CD4-positive, alpha-beta T cell treated with Interleukin-6 at 100 ng/mL for 8 hours (primary cell): ENCODE measurements at places on chromosomes 1 and 21.
A peak's percentile ranks its signal among the peaks of the same experiment; 100 is the strongest.

GRCh38 chr1:44222397-44223186 is 9.3 kb downstream of the DMAP1 start:
- DNase-seq = no peak

DNA sequence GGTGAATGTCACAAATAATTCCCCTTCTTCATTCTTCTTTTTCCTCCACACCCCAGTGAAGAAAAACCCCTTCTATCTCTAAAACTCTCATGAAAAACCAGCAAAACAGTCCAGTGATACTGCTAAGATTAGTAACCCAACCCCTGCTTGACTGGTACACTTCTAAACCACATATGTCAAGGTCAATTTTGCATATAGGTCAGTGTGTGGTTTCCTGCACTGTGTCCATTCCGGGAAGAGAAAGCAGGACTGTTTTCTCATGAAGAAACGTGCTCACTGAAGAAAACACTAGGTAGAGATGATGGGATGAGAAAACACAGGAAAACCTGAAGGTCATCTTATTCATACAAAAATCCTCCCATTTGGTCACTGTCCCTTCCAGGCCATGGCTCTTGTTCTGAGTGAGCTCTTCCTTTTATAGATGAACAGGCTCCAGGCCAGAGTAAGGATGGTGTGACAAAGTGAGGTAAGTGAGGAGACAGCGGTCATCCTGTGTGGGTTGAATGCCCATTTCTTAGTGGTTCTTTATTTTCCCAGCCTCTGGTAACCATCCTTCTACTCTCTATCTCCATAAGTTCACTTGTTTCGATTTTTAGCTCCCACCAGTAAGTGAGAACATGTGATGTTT is 122.7 kb downstream of the FASLG start:
- no peak for DNase-seq

DNA sequence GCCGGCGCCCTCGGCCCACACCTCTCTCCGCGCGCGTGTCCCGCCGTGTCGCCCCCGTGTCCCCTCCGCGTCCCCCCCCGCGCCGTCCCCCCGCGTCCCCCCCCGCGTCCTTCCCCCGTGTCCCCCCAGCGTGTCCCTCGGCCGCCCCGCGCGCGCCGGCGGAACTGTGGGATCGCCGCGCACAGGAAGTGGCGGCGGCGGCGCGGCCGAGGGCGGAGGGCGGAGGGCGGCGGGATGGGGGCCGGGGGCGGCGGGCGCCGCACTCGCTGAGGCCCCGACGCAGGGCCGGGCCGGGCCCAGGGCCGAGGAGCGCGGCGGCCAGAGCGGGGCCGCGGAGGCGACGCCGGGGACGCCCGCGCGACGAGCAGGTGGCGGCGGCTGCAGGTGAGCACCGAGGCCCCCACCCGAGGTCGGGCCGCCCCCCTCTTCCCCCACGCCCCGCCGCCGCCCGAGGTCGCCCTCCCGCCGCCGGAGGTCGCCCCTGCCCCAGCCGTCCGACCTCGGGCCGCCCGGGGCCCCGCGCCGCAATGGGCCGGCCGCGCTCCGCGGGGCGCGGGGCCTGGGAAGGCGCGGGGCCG is at the start of gene AGPAT3:
Gene AGPAT3 (plus strand): TSS at position 262 of the 578 bp plus-strand sequence. CDS start 94,459 bp downstream, outside the sequence.
- peak; percentile 31 for DNase-seq

- DNase-seq = no peak
These were observed 76.4 kb downstream of the GDAP2 start for GRCh38 chr1:117852853-117853553.

GRCh38 chr1:7885513-7886404 is 32.9 kb upstream of the UTS2 start:
- no peak for DNase-seq

GRCh38 chr1:8674912-8675311 is 142.5 kb downstream of the RERE start:
- no peak for DNase-seq

DNA sequence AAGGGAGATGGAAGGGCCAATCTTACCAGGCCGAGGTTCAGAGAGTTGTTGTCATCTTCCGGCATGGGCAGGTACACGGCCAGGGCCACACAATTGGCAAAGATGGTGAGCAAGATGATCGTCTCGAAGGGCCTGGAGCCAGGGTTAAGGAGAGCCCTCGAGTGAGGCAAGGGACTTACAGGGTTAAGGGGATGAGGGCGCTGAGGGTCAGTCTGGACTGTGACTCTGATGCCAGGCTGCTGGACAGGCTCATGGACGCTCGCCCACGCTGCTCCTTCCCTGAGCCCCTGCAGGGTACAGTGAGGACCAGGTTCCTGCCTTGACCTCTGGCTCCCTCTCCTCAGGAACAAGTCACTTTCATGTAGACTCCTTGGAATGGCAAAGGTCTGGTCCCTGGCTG is 2.1 kb downstream of the CACNA1S start:
- no peak for DNase-seq

DNA sequence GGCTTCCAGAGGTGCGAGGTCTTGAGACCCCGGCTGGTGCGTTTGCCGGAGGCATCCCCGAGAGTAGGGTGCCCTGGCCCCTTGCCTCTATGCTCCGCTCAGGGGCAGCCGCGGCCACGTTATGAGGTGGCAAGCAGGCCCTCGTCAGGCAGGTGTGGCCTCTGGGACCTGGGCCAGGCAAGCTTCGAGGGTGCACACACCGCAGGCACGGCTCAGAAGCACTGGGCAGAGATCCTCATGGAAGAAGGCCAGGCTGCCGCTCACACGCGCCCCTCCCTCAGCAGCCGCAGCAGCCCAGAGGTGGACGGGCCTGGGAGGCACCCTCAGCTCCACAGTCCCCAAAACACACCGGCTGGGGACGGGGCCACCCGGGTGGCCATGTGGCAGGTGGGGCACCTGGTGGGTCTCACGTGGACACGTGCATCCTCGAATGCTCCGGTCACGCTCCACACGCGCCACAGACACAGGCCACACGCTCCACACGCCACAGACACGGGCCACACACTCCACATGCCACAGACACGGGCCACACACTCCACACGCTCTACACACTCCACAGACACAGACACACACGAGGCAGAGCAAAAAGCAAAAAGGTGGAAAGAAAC is 6.5 kb downstream of the SDF4 start:
- DNase-seq = no peak

DNA sequence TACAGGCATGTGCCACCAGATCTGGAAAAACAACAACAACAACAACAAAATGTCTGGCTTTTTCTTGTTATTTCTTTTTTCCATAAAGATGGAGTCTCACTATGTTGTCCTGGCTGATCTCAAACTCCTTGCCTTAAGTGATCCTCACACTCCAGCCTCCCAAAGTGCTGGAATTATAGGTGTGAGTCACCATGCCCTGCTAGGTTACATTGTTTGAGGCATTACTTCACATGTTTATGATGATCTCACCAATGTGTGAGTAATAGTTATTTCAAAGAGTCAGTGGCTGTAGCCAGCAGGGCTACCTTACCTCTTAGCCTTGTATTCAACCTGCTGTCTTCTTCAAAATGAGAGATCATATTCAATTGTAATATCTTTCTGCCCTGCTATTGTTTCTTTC is 445.7 kb downstream of the AMY1C start:
- DNase-seq = no peak

DNA sequence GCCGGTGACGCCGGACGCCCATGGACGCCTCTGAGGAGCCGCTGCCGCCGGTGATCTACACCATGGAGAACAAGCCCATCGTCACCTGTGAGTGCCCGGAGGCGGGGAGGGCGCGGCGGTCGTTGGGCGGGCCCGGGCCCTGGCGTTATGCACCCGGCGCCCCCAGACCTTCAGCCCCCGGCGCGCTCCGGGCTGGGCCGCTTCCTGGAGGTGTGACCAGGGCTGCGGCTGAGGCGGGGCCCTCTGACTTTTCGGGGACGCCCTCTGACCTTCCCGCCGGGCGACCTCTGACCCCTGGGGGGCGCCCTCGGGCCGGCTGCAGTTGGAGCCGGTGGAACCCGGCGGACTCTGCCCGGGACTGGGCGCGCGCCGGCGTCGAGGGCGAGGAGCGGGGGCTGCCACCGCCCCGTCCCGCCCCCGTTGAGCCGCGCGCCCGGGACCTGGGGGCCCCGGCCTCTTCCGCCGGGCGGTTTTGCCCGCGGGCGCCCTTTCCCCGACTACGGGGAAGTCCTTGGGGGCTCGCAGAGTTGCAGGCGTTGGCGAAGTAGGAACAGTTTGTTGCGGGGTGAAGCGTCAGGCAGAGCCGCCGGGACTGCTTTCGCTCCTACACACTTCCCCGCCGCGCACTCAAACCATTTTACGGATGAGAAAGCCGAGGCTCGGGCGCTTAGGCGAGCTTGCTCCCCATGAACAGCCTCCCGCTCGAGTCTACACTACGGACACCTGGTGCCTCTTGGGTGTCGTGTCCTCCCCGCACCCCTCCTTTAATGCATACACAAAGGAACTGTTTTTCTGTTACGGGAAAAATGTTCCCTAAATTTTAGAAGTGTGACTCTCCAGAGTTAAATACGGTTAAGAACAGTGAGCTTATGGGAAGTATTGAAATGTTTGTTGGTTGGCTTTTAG is 618 bp downstream of the TRAPPC10 start:
- peak; percentile 78 for DNase-seq

DNA sequence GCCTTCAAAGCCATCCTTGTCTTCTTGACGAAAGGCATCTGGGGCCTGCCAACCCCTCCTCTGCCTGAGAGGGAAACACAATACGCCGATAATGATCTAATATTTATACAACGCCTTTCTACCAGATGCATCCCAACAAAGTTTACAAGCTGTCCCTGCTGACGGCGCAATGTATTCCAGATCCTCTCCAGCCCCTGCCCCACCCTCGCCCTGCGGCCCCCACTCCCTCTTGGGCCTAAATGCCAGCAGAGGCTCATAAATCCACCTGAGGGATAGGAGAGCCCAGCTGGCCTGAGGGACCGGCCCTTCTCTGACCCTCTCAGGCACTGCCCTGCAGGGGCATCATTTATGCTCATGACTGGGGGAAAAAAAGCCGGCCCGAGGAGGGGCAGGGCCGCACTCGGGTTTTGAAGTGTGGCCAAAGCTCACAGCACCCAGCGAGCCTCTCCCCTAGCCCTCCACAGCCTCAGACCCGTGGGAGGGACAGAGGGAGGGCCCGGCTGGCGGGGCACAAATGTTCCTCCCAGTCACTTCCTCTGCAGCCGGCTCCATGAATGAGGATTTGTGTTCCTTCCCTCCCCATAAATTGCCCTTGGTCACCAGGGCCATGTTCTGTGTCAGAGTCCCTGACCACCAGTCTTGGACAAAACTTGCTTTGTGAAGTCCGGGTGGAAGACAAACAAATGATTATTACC is 140.3 kb downstream of the FOXD2 start:
- DNase-seq = no peak

- no peak for DNase-seq
These were observed 125 bp downstream of the ATP5PF start for GRCh38 chr21:25734654-25734903.

DNA sequence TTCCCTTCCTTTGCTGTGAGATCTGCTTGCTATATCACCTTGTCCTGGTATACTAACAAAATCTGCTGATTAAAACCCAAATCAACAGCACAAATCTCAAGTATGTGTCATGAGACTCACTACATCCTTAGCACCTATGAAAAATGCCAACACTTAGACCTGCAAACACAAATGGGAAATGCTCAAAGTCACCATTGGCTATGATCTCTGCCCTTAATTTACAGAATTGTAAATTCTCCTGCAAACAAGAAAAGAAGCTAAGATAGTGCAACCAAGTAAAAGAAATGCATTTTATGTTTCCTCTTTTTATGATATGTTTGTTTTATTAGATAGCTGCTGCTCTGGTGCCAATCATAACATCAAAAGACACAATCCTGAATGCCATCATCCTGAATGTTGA is 80.8 kb downstream of the DISC1 start:
- DNase-seq = no peak

DNA sequence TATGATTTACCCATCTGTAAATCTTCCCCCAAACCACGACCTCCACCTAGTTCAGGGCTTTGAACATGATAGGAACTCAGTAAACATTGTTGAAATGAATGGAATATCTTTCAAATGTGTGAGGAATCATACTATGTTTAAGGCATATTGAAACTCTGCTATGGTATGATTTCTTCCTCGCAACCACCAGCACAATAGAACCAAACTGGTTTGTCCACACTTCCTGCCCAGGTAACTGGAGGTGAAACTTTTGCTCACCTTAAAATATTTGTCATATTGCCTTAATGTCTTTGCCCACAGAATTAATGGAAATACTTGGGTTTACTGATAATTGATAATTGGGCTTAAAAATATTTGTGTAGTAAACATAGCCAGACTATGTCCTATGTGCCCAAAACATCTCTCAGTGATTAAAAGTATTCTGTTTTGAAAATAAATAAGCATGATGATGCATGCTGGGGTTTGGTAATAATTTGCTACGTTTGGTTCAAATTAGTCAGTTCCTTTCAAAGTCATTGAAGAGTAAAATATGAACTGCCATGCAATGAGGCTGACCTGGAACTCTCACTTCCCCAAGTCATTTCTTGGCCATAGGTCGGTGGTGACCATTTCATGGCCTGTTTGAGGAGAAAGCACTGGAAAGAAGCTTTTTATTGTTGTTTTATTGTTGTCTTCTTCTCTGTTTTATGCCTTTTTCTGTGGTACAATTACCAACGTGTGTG is 73.3 kb downstream of the TNFSF18 start:
- no peak for DNase-seq
